ENCODE measurements at places on chromosomes 12 and 14.

GRCh38 chr12:24553259-24553658, 395.6 kb downstream of the BCAT1 start:
- no peak for DNase-seq

- DNase-seq = no peak
These were observed 175.3 kb downstream of the PRKD1 start for GRCh38 chr14:29752221-29752923.

- no peak for DNase-seq
These were observed 53.6 kb upstream of the SRSF5 start for GRCh38 chr14:69713209-69713781.

- DNase-seq = no peak
These were observed 43.6 kb downstream of the RFLNA start for GRCh38 chr12:124338448-124338847.

DNA sequence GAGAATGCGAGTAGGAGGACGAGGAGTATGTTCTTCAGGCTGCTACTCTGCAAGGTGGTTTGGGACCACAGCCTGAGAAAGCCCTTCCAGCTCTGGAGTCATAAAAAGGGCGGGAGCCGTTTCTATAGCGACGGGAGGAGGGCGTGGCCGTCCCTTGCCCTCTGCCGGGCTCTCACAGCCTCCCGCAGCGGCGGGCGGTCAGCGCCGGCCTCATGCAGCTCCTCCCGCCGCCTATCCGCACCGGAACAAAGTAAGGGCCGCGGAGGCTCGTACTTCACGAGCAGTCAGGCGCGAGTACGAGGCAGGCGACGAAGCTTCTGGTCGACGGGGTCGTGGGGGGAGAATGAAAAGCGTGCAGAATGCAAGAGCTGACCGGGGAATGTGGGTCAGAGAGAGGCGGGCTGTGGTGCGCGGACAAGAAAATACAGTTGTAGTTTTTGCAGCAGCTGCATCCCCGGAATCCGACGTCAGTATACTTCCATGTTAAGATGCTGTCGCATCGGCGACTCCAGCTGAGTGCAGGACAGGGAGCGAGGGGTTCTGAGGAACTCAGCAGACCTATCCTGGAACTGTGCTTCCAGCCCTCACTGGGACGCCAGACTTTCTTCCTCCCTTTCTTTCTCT, at the start of gene DYRK4:
DYRK4 (plus strand) TSS at position 175 of the 624 bp plus-strand sequence; CDS start at position 213, 38 bp downstream.
- DNase-seq = no peak

GRCh38 chr12:76542908-76543307, 16.7 kb downstream of the OSBPL8 start:
- no peak for DNase-seq

DNA sequence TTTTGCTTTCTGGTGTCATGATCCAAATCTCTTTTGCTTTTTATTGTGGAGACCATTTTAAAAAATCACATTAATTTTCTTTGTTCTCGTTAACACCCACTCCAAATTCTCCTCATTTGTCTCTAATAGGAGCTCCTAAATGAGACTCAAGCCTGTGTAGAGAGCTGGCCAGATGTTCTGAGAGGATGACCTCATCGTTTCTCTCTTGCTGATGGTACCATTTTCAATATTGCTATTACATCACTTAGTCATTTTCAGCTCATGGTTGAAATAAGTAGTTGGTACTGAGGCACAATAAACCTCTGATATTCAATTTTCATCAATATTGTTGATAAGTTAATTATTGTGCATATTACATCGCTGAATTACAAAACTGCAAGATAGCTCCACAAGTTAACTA, 31.5 kb downstream of the SPTB start:
- DNase-seq = no peak

DNA sequence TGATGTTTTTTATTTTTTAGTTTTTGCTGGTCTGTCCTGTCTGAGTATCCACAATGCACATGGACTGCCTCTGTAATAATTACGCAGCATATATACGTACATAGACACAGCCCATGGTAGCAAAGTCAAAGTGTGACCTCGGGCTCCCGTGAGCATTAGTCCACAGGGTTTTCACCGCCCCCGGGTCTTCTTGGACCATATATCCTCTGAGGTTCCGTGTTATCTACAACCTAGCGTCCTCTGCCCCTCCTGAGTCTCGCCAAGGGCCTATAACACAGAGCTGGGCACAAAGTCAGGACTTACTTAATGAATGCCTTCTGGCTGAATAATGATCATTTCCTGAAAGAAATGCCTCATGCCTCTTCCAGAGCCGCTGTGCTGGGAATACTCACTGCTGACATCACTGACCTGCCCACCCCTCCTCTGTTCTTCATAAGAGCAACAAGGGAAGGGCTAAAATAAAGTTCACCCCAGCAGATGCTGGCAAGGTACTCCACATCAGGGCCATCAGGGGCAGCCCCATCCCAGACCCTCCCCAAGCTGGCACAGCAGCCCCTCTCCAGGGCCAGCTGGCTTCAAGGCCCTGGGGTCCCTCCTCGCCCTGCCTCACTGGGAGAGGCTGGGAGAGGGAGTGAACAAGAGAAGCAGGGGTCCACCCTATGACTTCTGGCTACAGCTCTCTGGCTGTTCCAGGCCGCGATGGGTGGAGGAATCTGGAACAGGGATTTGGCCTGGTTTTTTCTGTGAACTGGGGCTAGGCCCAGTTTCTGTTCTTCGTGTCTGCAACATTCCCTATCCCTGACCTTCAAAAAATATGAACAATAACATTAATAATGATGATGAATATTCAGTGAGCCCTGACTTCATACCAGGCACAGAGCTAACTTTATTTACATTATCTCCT, 7.9 kb downstream of the HDAC7 start:
- DNase-seq = no peak

GRCh38 chr14:104999361-104999760, 13.8 kb downstream of the CLBA1 start:
- DNase-seq = no peak

DNA sequence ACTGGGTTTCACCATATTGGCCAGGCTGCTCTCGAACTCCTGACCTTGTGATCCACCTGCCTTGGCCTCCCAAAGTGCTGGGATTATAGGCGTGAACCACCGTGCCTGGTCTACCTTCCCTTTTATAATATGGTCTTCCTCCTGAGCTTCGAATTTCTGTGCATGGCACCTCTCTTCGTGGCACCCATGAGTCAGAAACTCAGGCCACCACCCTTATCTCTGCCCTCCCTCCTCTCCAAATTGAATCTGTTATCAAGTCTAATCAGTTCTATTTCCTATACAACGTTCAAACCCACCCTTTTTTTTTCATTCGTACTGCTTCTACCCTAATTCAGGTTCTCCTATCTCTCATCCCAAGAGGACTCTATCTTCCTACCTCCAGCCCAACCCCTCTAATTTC, 5.0 kb upstream of the TINF2 start:
- DNase-seq = no peak

DNA sequence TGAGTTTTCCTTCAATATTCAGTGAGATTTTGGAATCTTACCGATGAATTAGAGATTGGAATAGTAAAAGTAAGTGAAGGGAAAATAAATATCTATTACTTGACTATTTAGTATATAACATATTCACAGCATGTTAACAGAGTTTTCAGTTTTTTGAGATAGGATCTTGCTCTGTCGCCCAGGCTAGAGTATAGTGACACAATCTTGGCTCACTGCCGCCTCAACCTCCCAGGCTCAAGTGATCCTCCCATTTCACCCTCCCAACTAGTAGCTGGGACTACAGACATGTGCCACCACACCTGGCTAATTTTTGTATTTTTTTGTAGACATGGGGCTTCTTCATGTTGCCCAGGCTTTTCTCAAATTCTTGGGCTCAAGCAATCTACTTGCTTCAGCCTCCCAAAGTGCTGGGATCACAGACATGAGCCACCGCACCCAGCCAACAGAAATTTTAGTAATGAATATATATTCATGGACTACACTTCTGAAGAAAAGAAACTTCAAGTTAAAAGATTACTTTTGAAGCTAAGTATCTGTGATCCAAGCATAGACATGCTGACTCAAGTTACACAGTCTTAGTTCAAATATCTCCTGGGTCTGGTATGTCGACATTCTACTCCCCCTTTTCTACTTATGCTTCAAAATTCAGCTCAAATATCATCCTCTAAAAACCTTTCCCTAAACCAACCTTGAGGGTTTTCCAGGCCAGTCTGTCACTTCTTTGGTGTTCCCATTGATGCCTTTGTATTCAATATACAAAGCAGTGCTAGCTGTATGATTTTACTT, 13.8 kb downstream of the UBE2N start:
- no peak for DNase-seq

DNA sequence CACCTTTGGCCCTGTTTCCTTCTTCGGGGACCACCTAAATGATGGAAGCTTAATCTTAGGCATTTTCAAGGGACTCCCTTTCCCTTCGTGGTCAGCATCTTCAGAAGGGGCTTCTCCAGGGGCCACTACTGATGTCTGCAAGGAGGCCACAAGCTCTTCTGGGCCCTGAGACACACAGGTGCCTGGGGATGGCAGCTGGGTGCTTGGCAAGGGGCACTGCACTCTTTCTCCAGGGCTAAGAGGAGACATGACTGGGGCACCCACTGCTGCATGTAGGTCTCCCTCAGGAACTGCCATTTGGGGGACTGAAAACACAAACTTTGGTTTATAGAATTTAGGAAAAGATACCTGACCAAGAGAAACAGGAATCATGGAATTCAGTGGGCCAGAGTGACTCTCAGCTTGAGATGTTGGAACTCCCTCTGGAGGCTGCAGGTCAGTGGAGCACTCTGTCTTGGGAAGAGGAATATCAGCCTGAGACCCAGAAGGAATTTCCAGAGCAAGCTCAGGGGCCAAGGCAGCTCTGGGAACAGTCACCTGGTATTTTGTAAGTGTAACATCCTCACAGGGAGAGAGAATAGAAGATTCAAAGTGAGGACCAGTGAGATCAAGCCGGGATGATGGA, 16.0 kb downstream of the PLD4 start:
- no peak for DNase-seq

GRCh38 chr14:35205737-35206136, 83.4 kb downstream of the PRORP start:
- no peak for DNase-seq

GRCh38 chr14:87255058-87255457, 737.9 kb downstream of the GALC start:
- no peak for DNase-seq

DNA sequence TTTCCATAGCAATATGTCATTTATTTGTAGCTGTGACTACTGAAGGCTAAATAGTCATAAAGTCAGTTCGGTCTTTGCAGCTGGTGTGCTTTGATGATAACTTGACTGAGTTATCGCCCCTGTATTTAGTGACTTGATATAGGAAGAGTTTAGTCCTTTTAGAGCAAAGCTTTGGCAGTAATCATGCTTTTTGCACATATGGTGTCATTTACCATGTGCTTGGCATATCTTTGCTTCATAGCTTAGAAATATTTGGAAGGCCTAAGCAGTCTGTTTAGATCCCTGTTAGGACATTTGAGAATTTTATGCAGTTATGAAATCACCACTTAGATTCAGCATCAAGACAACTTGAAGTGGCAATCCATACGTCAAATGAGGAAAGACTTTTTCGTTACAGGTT, 31.6 kb downstream of the POLR3B start:
- DNase-seq = no peak

DNA sequence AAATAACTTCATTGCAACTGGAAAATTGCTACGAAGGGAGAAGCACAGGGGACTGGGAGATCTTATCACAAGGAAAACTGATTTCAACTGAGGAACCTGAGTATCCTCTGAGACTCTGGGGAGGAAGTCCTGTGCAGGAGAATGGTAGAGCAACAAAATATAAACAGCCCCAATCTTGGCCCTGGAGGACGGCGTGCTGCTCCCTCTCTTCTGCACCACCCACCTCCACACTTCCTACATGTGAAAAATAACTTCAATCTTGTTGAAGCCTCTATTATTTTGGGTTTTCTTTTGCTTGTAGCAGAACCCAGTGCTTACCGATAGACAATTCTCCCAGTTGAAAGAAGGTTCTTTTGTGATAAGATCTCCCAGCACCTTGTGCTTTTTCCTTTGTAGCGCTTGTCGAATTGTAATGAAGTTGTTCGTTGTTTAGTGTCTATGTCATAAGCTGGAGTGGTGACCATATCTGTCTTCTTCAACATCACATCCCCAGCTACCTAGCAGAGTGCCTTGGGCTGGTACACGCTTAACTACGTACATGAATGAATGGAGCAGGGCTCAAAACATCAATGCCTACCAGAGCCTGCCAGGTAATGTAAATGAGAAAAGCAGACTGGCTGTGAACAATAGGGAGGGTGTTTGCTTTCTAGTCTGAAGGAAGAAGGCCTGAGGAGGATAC, 2.8 kb upstream of the CD4 start:
- DNase-seq = no peak

GRCh38 chr14:80323038-80323665, 111.8 kb upstream of the DIO2 start:
- DNase-seq = no peak

GRCh38 chr14:77459072-77459723, 1.3 kb downstream of the AHSA1 start:
- DNase-seq = peak; percentile 10

GRCh38 chr14:50363714-50364111, 33.0 kb downstream of the CDKL1 start:
- no peak for DNase-seq

DNA sequence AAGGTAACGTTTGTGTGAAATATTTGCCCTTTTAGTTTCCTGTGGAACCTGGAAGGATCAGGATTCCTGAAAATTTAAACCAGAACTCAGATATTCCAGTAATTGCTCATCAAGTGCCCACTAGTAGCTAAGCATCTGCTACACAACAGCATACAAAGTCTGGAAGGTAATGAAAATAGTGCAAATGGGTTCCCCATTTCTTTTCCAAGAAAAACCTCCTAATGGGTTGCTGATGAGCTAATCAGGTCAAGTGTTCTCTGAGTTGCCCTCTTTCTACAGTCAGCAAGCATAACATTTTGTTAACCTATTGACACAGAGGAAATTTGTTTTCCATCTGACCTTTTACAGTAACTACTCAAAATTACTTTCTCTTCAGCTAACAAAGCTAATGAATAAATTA, 83.6 kb upstream of the PMCH start:
- DNase-seq = no peak

DNA sequence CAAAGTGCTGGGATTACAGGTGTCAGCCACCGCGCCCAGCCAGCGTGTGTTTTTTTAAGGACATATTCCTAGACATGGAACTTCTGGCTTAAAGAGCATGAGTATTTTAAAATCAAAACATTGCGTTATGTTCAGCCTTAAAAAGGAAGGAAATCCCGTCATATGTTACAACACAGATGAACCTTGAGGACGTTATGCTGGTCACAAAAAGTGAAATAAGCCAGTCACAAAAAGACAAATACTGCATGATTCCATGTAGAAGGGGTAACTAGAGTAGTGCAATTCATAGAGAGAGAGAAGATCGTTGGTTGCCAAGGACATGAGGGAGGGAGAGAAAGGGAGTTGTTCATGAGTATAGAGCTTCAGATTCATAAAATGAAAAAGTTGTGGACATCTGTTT, 53.9 kb downstream of the ACACB start:
- DNase-seq = no peak

- no peak for DNase-seq
These were observed 837 bp upstream of the STX2 start for GRCh38 chr12:130839770-130840404.

GRCh38 chr12:32887058-32887457, 9.5 kb downstream of the PKP2 start:
- DNase-seq = no peak
